ENCODE measurements at places on chromosomes 16 and 17.

- no peak for DNase-seq
Measured at GRCh38 chr17:61496174-61496956, 44.1 kb downstream of the TBX4 start.

DNA sequence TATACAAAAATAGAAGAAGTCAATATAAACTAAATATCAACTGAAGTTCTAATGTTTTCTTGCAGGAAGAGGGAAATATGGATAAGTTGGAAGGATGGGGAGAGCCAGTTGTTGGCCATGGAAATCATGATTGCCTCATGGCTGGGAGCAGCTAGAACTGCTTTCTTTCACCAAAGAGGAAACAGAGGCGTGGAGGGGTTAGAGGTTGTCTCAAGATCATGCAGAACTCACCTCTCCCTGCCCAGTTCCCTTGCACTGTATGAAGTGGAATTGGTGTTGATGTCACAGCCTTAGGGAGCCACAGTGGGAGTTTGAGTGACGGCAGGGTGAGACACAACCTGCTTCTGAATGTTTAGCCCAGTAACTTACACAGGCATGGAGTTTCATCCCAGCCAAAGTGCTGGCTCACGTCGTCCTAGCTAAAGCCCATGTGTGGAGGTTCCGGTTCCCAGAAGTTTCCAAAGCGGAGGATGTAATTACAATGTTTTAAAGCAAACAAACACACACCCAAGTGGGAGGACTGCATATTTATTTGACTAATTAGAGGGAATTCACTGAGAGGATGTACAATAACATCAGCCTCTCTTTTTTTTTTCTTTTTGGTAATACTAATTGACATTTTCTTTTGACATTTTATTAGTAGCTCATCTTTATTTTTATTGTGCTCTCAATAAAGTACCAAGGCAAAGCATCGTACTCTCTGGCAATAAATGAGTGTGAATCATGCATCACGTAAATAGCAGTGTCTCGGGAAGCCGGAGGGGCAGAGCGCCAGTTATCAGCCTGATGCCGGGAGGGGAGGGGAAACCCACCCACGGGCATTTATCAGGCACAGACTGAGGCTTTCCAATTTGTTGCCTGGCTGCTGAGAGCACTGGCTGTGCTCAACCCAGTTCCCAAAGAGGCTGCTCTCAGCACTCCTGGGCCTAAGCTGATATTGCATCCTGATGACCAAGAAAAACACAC is 118.7 kb upstream of the CDH5 start:
- DNase-seq = no peak

DNA sequence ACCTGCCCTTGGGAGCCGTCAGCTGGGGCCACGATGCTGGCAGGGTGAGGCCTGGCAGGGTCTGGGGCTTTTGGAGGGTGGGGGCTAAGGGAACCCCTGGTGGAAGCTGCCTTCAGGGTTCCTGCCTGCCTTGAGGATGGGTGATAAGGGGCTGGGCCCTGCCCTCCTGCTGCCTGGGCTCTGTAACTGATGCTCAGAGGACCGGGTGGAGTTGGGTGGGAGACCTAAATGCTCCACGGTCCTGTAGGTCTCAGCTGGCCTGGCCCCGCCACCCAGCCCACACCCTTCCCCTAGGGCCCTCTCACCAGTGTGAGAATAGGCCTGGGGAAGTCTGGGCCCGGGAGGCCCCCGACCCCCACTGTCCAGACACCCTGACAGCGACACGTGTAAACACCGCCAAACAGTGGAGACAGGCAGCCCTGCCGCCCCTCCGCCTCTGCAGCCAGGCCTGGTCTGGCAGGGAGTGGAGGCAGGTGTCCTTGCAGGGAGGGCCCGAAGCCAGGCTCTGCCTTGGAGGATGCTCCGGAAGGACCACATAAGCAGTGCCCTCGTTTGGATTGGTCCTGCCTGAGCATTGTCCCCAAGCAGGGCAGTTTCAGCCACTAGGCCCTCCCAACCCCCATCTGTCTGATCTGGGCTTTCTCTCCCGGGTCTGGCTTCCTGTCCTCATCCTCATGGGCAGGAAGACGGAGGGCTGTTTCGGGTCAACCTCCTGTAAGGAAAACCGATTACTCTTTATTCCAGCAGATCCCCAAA is 6.5 kb upstream of the BAHCC1 start:
- DNase-seq = peak; percentile 80

- no peak for DNase-seq
Measured at GRCh38 chr16:48123104-48123788, 32.5 kb downstream of the ABCC12 start.

DNA sequence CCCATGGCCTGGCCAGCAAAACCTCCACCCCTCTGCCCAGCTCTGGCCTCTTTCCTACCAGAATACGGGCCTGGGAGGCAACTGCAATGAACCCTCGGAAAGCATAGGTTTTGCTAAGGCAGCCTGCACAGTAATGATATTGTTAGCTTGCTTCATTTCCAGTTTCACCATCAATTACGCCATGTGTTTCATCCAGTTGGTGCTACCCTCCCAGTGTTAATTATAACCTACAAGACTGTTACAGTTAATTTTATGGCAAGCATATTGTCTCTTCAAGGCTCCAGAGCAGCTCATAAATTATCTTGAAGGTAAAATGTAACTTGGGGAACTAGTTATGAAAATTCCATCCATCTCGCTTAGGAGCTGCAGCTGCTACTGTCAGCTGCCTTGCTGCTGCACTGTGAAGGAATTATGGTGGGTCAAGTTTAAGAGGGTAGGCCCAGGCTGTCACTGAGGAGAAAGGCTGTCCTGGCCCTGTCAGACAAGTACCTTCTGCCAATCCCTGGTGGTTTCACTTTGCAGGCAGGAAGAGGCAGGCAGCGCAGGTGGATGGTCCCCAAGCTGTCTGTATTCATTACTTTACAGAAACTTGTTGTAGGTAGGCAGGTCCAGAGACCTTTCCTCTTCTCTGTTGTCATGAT is 242.9 kb downstream of the FTO start:
- no peak for DNase-seq

DNA sequence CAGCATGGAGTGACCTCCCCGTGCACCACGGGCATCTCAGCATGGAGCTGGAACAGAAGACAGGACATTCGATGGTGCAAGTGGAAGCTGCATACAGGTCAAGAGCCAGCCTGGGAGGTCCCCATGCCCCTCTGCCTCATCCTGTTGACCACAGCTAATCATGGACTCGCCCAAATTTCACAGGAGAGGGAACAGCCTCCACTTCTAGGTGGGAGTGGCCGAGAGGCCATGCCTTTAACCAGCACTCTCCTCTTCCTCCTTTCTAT is 3.8 kb upstream of the SLC47A2 start:
- DNase-seq = no peak

GRCh38 chr17:50541716-50542688 is 5.0 kb upstream of the SPATA20 start:
- DNase-seq = no peak

GRCh38 chr17:55426851-55427586 is 5.4 kb upstream of the MMD start:
- no peak for DNase-seq

- no peak for DNase-seq
Measured at GRCh38 chr16:51759329-51759728, 608.3 kb upstream of the SALL1 start.

GRCh38 chr17:69869667-69870066 is 205.4 kb upstream of the KCNJ16 start:
- DNase-seq = no peak

GRCh38 chr17:74234486-74234885 is 21.1 kb downstream of the TTYH2 start:
- DNase-seq = no peak

- no peak for DNase-seq
Measured at GRCh38 chr17:75511610-75512575, 3.4 kb downstream of the CASKIN2 start.

DNA sequence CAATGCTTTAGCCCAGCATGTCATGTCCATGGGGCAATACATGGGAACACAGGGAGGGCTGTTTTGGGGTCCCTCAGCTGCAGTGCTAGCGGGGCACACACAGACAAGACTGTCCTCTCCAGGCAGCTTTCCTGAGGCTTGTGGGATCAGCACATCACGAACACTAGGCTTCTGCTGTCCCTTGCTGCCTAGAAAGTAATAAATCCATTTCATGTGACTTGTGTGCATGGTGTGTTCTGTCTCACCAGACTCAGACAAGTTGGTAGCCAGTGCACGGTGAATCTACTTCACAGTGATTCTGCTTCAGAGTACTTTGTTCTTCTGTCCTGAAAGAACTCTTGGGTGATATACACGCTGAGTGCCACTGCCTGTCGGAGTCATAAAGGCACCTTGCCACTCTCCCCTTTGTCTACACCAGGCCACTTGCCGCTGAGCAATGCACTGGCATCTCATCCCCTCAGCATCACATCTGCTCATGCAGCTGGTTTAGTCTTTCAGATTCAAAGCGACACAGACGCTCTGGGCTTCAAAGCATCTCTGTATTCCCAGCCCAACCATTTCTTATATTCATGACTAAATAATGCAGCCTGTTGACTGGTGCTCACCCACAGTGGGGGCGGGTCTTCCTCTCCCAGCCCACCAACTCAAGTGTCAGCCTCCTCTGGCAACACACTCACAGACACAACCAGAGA is 95.2 kb upstream of the COX10 start:
- no peak for DNase-seq

DNA sequence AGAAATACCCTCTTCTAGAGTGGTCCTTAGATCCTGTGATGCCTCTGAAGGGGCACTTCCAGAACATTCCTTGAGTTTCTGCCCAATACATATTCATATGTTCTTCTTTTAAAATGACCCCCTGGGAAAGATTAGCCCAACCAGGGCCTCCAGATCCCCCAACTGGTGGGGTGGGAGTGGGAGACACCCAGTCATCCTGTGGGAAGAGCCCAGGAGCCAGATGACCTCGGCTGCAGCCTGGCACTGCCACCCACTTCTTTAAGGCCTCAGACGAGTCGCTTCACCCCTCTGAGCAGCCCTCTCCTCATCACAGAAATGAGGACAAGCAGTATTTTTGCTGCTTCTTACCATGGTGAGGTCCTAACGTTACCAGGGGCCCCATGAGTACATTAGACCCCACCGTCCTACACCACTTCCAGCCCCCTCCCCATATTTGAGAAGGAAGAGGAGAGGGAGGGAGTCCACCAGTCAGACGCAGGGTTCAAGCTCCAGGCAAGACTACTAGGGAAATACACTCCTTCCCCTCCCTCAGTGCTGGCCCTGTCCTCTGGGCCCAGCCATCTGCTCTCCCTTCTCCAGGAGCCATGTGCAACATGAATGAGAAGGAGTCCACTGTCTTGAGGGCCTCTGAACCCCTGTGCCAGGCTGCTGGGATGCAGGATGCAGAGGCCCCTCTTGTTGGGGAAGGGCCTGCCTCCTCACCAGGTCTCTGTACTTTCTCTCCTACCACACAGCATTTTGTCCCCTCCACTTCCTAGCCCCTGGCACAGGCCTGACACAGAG is 11.8 kb downstream of the MPO start:
- no peak for DNase-seq

GRCh38 chr17:78797213-78797612 is 15.1 kb upstream of the CYTH1 start:
- no peak for DNase-seq

DNA sequence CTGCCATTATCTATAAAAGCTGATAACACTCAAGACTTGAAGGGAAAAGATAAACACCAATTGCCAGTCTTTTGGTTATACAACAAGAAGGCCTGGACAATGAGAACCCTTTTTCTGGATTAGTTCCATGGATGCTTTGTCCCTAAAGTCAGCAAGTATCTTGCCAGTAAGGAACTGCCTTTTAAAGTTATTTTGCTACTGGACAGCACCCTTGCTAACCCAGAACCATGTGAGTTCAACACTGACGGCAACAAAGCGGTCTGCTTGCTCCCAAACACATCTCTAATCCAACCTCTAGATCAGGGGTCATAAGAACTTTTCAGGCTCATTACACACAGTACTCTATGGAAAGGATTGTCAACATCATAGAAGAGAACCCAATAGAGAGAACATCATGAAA is 25.3 kb upstream of the ABCA6 start:
- no peak for DNase-seq

- DNase-seq = no peak
Measured at GRCh38 chr17:46029627-46030026, 30.6 kb downstream of the STH start.

- no peak for DNase-seq
Measured at GRCh38 chr16:83589576-83589975, 218.2 kb upstream of the HSBP1 start.

DNA sequence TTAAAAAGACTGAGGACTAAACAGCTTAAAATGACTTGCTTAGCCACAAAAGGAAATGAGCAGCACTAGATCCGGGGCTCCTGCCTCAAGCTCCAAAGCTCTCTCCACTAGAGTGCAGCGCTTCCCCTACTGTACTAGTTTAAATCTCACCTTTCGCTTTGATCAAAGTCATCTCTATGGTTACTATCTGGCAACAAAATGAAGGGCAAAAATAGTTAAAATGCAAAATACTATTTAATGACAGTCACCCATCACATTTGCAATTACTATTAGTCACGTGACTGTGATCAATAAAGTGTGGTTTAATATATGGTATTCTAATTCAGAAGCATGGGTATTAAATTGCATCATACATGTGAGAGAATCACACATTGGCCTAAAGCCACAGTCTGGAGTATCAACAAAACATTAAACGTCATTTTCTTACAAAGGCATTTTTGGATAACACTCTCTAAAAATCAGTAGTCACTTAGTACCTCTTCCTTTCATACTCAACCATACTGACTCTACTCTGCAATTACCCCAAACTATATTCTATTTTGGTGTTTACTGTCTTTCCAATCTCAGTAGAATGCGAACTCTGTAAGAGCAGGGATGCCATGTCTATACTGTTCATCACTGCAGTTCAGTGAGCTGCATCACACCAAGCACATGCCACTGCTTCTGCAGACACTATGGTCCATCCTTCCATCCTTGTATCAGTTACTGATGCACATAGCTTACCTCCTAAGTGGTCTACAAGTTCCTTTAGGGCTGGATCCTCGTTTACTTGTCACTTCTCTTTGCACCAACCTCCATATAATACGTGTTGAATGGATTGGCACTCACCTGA is 6.2 kb downstream of the PSMD12 start:
- DNase-seq = no peak

DNA sequence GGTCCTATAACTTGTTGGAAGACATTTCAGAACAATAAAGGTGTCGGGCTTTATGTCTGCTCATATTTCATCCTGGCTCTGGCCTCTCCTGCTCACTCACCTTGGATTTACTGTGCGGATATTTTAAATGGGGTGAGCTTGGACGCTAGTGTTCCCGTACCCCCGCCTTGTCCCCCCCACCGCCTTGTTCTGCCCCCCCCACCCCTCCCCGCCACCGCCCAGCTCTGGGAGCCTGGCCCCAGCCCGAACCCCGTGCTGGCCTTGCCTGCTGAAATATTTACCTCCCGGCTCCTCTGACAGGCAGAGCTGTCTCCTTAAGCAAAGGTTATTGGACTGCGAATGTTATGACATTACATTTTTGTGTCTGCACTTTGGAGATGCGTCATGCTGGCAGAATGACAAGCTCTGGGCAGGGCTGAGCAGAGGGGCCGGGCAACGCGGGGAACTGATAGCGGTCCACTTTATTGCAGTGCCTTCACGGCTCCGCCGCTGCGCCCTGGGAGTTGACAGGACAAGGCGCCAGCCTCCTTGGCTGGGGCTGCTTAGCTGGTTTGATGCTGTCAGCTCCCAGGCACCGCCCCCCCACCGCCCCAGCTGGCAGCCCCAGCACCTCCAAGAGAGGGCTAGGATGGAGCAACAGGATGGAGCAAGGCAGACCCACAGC is 222.5 kb upstream of the GSE1 start:
- no peak for DNase-seq

Measured in cerebellar nuclear complex (tissue), 1 donor.